ENCODE measurements at places on chromosomes 2 and 18. TPM values are rescaled to one million over a fixed set of nuclear protein-coding genes. Genes with fewer than 3 reads are reported as not detected.

The FBXO48 gene
- 1.3 TPM for total RNA-seq

The ECEL1 gene
- 8.2 TPM for total RNA-seq

The KRTCAP3 gene
- total RNA-seq: 57.3 TPM

The NTSR2 gene
- not detected for total RNA-seq

GRCh38 chr2:47025969-47026610 lies 110.5 kb upstream of the MCFD2 start:
- no peaks in the 10 kb centered on the region for H3K36me3 ChIP-seq
- no peak overlapping the region for H3K4me3 ChIP-seq
- no peak overlapping the region for H3K27ac ChIP-seq
- DNase-seq: no peak
- no peaks in the 10 kb centered on the region for H3K4me1 ChIP-seq
- no peaks in the 10 kb centered on the region for H3K27me3 ChIP-seq

- no peak for DNase-seq
- no peaks in the 10 kb centered on the region for H3K27me3 ChIP-seq
- no peaks in the 10 kb centered on the region for H3K4me1 ChIP-seq
- H3K4me3 ChIP-seq: no peak overlapping the region
Observed at GRCh38 chr2:173854840-173855239, 110.3 kb downstream of the SP3 start.

Data from H9 (cell line).